ENCODE measurements at places on chromosomes 5 and 9.

DNA sequence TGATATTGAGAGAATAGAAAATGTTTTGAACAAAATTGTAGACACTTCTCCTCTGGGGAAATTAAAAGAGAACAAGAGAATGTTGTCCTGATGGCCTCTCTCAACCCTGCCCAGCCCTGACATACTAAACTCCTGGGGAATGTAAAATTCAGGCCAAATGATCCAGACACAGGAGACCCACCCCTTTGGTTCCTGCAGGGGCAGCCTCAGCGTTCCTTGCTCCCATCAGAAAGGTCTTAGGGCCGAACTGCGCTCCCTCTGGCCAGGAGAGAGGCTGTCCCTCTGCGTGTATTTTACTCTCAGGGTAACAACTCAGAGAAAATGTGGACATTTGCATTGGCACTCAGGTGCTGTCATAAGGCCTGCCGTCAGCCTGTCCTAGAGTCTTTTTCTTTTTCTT lies 616.3 kb upstream of the KLF4 start:
- no peak for DNase-seq

DNA sequence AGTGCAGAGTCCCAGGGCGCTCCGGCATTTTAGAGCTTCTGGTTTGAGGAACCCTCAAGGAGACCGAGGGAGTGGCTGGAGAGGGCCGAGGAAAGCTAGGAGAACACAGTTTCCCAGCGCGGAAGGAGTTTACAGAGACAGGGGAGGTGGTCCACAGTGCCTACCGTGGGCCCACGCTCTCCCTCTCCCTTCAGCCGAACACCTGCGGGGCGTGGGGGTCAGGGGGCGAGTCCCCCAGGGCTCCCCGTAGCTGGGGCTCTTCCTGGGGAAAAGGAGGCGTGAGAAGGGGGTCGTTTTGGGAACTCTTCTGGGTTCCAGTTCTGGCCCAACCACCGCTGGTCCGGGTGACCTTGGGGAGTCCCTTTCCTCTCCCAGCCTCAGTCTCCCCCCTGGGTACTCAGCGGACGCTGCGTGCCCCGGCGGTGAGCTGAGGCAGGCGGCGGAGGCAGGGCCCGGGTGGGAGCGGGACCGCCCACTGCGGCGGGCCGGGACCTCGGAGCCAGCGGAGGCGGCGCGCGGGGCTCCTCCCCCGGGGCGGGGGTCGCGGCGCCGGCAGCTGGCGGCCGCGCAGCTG lies 368 bp upstream of the FRMPD1 start:
- DNase-seq, result no peak

GRCh38 chr9:27785714-27786100 lies 212.4 kb upstream of the C9orf72 start:
- peak; percentile 56 for DNase-seq

GRCh38 chr9:78011049-78011448 lies 20.6 kb downstream of the GNAQ start:
- no peak for DNase-seq

- DNase-seq, result peak; percentile 13
These were observed 764 bp downstream of the ANKRA2 start for GRCh38 chr5:73564675-73565074.

DNA sequence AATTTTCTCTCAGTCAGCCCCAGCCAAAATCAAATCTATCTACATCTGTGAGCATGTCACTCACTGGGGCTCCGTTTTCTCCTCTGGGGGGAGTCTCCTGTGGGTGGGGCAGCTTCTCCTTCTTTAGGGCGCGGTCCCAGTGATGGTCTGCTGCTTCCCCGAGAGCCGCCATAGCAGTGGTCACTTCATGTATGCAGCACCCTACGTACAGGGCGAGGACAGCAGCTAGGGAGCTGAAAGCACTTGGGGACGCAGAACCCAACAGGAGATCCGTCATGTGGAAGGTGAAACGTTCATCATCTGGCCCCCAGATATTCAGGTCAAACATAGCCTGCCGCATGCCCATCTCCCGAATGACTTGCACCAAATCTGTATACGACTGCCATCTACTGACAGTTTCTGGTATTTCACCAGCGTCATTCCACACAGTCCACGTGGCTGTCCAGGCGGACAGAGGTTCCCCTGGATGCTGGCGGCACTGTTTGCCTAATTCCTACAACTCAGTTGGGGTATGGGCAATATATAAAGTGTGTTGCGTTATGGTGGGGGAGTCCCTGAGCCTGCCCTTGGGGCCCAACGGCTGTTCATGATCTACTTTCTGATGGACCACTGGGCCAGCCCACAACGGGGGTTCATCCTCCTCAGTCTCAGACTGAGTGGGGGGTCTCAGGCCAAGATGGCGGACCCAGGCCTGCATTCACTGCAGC lies 795.0 kb downstream of the EFNA5 start:
- DNase-seq, result peak; percentile 37

DNA sequence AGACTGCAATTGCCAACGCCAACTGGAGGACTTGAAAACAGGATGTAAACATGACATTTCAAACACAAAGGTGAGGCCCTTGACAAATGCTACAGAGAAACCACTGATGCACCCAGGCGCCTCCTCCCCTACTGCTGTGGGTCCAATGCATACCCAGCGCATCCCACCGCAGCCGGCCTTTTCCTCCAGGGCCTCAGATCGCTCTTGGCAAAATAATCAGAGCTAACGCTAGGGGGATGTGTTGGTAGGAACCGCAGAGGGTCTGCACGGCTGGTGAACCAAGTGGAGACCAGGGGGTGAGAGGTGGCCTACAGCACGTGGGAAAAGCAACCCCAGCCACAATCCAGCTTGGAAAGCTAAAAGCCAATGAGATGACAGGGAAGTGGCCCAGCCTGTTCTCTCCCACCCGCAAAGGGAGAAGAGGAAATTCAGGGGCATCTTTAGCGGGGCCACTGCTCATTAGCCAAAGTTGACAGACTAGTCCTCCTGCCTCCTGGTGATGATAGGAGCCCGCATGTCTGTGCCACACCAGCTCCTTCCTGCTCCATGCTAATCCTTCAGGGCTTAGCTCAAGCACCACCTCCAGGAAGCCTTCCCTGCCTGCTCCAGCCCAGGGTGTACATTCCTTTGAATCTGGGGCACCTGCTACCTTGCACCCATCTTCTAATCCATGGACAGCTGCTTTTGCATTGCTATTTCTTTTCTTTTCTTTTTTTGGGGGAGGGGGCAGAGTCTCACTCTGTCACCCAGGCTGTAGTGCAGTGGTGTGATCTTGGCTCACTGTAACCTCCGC lies 5.9 kb downstream of the FAM163B start:
- no peak for DNase-seq
